ENCODE measurements at places on chromosomes 2 and 18.

GRCh38 chr2:16114836-16115235, 174.5 kb downstream of the MYCN start:
- no peak for DNase-seq

DNA sequence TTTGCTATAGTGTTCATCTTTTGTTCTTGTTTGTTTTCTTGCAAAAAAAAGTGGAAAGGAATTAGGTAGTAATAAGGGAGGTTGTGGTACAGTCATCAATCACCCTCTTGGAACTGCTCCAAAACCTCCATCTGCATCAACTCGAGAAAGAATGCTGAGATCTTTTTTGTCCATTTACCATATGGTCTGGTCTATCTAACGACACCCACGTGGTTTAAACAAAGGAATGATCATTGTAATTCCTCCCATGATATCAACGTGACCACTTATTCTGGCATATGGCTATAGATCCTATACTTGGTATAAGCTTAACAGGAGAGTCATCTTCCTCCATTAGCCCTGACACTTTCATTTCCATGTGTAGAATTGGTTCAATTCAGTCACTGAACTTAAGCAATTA, 1025.3 kb upstream of the NXPH2 start:
- DNase-seq = no peak

DNA sequence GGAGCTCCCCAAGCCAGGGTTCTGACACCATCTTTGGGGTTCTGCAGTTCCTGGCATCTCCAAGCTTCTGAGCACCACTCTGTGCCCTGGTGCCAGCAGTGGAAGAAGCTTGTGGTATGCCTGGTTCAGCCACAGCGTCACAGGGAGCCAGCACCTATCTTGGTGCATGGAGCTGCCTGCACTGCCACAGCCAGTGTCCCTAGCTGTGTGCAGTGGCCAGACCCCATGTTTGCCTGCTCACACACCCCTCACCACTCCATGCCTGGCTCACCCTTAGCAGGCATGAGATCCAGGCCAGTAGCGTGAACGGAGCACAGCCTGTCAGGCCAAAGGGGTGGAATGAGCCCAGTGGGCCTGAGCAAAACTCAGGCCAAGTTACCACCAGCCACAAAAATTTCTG, 290.2 kb upstream of the LRATD1 start:
- DNase-seq = no peak

DNA sequence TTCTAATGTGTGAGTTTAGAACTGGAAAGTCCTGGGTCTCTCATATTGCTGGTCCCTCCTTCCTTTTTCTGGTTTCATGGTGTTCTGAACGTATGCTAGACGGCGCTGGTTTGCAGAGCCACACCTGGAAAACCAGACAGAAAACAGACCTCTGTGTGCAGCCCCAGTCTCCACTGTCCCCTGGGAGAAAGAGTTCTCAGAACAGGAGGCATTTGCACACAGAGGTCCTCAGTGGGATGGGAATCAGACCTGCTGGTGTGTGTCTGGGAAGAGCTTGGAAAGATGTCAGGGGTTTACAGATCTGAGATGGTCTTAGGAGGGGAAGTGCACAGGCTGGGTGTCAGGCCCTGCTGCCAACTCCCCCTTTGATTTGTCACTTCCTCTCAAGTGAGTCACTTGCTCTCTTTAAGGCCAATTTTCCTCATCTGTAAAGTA, 14.9 kb upstream of the MBP start:
- no peak for DNase-seq

DNA sequence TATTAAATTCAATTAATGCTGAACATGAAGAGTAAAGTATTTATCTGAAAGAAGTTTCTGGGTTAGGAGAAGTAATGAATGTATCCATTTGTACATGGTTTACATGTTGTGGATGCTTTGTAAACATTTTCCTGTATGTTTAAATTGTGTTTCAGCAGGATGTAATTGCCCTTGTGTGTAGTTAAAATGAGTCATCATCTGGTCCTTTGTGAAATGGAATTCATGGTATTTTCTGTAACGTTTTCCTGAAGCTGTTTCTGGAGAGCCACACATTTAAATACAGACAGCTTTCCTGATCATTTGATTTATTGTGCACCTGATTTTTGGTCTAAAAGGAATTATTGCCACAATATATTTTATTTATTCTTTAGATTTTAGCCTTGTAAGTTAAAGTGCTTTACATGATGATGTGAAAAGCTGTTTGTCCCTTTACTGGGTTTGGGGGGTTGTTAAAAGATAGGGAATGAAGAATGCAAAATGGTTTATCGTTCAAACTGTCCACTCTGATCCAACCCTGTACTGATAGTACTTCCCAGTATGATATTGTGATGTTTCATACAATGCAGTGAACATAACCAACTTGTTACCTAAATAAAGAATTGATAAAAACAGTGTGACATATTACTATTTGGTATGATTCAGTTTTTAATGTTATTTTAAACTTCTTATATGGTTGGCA, 41.7 kb upstream of the SLC3A1 start:
- no peak for DNase-seq

- DNase-seq = no peak
Observed at GRCh38 chr18:80183273-80184050, 63.9 kb downstream of the PARD6G start.

DNA sequence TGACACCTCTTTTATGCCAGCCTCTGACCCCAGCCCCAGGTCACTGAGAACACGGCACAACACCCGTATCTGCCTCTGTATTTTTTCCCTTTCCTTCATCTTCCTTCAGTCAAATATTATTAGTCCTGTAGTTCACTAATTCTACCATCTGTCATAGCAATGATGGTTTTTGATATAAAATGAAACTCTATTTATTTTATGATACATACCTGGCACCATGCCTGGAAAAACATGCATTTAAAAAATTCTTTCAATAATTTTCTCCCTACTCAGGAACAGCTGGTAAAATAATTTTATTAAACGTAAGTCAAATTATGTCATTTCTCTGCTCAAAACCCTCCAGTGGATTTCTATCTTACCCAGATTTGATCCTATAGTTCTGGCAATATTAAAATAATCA, 224.7 kb downstream of the CDH7 start:
- no peak for DNase-seq

GRCh38 chr18:76335859-76336640, 159.0 kb downstream of the ZNF516 start:
- DNase-seq = no peak

- no peak for DNase-seq
Observed at GRCh38 chr2:241215421-241215820, 26.9 kb downstream of the ANO7 start.

DNA sequence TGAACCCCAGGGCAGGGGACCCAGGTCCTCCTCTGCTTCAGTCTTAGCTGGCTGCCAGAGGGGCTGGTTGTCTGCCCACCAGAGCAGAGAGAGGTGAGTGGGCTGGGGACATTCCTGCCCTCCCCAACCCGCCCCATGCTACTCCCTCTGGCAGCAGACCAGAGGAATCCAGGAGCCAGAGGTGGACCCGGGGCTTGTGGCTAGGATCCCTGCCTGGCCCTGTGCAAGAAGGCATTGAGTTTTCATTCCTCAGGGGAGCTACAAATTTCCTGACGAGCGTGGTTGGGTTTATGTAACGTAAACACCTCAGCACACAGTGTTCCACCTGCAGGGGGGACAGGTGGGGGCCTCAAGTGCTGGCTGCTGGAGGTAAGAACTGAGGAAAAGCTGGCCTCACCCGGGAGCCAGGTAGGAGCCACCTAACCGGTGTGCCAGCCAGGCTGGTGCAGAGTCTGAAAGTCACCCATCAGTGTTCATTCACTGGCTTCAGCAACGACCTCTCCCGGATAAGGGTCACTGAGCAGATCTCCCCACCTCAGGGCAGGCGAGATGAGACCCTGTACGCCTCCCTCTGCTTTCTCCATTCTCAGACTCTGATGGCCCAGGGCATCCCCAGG, 246.8 kb downstream of the DYSF start:
- DNase-seq = no peak

DNA sequence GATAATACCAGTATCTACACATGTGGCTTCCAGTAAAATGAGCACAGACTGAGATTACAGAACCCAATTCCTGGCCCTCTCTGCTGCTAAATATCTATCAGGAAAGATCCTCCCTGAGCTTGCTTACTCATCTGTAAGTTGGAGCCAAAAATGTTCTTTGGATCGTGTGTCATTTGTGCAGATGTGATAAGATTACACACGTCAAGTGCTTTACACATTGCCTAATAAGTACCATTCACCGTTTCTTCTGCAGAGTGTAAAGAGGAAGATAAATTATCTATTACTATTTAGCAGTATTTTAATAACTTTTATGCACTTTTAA, 23.2 kb upstream of the SLC20A1 start:
- DNase-seq = no peak

DNA sequence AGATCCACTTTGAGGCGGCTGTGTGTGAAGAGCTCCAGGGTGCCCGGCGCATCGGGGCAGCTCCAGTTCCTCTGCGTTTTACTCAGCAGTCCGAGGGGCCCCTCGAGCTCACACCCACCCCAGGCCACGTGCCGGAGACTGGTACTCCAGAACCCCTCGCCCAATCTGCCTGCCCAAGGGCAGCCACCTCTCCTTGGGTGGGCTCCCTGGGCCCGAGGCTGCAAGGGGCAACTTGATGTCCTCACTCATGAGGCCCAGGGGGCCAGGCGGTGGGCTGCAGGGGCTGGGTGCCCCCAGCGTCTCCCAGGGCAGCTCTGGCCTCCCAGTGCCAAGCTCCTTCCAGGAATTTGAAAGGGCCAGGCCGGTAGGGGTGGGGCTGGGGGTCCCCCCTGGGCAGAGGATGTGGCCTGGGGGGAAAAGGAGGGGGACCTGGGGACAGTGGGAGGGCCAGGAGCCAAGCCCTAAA, 16.7 kb downstream of the RAMP1 start:
- DNase-seq = no peak

- DNase-seq = no peak
Observed at GRCh38 chr2:105541189-105542050, 142.6 kb upstream of the FHL2 start.

GRCh38 chr18:11826836-11827235, 24.4 kb upstream of the CHMP1B start:
- no peak for DNase-seq

- no peak for DNase-seq
Observed at GRCh38 chr2:172196768-172197431, 94.2 kb upstream of the DLX2 start.

DNA sequence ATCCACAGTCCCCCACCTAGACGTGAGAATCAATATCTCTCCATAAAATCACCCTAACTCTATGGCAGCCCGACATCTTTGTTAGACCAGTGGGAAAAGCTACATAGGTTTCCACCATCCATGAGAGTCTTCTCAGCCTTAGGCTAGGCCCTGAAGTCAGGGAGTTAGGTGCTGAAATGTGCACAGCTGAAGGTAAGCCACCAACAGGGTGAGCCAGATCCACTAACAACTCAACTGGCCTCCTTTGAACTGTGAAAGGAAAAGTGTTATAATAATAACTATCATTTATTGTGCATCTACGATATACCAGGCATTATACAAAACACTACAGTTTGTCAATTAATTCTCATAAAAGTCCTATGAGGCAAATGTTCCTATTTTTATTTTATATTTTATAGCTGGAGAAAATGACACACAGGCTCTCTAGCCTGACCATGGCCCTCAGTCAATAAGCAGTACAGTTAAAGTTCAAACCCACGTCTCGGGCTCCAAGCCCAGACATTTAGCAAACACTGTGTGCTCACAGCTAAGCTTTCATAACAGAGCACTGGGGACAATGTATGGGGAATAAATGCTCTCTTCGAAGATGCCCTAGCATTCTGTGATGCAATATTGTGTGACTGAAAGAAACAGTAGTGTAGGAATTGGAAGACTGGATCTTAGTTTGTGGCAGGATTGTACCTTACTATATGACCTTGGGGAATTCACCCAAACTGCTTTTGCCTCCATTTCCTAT, 11.2 kb upstream of the CYP27C1 start:
- no peak for DNase-seq

DNA sequence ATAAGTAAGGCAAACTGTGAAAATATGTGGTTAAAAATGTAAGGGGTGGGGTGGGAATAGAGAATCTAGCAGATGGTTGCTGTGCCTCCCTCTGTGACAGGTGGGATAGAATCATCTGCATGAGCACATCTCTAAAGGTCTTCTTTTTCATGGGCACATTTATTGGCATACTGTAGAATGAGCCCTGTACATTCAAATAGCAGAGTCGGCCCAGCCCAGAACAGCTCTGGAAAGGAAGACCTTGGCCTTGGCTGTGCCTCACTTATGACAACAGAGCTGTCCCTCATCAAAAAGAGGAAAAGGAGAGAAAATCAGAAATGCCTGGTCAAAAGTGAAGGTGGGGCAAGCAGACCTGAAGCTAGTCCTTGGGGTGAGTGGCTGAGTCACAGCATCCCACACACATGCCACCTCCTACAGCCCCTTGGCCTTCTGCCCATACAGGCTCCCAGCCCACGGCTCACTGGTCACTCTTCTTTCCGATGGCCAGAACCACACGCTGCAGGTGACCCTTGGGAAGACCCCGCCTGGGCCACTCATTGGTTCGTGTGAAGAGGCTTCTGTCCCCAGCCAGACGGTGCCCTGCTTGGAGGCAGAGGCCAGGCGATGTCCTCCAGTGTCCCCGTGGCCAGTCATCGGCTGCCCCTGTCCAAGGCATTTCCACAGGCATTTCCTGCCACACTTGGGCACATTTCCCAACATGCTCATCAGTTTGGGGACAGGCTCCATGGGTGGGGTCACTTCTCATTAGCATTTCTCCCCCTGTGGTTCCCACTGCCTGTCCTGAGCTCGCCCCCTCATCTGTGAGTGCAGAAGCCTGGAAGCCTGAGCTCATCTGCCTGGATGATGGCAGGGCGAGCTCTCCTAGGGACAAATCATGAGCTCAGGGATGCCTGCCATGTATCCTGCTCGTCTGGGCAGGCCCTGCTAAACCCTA, 113.6 kb downstream of the MCFD2 start:
- DNase-seq = peak; percentile 26

DNA sequence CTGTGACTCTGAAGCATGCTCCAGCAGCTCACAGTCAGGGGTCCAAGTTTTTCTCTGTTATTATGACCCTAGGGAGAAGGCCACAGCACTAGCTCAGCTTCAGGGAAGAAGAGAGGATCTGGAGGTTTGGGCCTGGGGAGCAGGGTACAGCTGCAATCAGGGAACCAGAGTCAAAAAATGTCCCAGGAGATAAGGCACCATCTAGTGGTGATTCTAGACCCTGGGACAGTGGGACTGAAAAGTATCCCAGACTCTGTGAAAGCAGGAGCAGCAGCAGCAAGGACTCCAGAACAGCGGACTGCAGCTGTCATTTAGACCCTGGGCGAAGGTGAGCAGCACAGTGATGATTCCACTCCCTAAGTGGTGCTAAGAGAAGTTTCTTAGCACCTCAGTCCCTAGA, 278.4 kb upstream of the DDX18 start:
- DNase-seq = no peak

GRCh38 chr2:217978536-217979150, 24.2 kb downstream of the TNS1 start:
- DNase-seq = no peak

All from hippocampal formation (tissue), 2 donors.